ENCODE measurements at places on chromosomes 12 and 14.

DNA sequence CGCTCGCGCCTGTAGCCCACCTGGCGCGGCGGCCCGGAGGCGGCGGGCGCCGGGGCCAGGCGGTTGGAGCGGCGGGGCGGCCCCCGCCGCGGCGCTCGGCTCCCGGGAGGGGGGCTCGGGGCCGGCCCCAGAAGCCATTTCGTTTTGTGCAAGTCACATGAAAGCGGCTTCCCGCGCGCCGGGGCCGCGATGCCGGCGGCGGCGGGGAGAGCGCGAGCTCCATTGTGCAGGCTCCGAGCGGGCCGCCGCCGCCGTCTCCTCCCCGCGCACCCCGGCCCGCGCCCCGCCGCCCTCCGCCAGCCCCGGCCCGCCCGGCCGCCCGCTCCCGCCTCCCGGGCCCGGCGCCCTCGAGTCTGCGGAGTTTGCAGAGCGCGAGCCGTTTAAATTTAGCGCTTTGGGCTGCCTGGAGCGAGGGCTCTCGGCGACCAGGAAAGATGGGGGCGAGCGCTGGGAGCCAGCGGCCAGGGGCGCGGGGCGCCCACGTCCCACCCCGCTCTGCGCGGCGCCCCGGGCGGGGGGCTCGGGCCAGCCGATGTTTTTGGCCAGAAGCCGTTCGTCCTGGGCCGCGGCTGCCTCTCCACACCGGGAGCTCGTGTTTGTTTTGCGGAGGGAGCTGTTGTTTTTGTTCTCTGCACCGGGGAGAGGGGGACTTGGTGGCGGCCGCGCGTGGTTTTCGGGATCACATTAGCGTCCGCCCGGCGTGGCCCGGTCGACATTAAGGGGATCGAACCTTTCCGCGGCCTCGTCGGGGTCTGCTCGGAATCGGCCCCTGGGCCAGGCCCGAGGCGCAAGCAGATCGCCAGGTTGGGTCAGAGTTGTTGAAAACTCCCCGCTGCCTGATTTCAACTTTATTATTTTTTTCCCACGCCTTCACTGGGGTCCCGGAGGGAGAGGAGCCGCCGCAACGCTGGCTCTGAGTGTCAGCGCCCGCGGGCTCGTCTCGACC is 982 bp downstream of the BCL7A start:
- DNase-seq = peak; percentile 53

- no peak for DNase-seq
These were observed 38.0 kb upstream of the RAP1B start for GRCh38 chr12:68572661-68573060.

DNA sequence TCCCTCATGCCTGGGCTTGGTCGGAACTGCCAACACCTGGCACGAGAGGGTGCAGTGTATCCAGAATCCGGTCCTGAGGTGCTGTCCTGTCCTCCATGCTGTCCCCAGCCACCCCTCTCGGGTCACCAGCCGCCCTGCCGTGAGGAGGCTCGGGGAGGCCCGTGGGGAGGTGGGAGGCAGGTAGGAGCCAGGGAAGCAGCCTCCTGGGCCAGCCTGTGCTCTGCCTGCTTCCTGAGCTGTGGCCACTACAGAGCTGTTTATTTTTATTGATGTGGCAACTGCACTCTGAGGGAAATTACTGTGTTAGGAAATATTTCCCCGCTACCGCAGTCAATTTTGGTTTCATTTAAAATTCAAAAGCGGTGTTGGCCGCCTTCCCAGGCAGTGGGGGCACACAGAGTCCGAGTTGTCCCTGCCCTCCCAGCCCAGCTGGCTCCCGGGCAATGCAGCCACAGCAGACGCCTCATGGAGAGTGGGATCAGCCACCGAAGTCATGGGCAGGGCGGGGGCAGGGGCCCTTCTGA is 18.3 kb downstream of the NOC4L start:
- no peak for DNase-seq

DNA sequence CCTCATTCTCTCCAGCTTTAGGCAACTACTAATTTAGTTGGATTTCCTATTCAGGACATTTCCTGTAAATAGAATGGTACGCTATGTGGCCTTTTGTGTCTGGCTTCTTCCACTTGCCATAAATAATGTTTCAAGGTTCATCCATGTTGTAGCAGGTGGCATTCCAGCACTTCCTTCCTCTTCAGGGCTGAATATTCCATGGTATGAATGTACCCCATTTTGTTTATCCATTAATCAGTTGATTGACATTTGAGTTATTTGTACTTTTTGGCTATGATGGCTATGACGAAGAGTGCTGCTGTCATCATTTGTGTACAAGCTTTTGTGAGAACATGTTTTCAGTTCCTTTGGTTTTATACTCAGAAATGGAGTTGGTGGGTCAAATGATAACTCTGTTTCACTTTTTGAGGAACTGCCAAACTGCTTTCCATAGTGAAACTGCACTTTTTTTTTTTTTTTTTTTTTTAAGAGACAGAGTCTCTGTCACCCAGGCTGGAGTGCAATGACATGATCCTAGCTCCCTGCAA is 6.5 kb upstream of the CDK2AP1 start:
- DNase-seq = no peak

- DNase-seq = no peak
These were observed 3.5 kb downstream of the SLC7A7 start for GRCh38 chr14:22811722-22812121.

DNA sequence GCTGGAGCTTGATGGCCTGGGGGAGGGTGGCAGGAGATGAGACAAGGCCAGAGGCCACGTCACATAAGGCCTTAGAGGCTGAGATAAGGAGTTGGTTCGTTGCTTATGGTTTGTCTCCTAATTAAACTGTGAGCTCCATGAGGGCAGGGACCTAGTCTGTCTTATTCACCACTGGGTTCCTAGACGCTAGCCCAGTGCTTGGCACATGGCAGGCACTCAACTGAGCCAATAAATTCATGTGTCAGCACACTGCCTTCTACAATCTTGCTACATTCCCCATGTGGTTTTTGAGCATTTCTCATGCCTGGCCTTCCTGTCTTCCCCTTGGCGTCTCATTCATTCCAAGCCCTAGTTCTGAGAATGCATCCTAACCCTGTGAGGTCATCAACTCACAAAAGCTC is 92.5 kb upstream of the MED13L start:
- DNase-seq = no peak

DNA sequence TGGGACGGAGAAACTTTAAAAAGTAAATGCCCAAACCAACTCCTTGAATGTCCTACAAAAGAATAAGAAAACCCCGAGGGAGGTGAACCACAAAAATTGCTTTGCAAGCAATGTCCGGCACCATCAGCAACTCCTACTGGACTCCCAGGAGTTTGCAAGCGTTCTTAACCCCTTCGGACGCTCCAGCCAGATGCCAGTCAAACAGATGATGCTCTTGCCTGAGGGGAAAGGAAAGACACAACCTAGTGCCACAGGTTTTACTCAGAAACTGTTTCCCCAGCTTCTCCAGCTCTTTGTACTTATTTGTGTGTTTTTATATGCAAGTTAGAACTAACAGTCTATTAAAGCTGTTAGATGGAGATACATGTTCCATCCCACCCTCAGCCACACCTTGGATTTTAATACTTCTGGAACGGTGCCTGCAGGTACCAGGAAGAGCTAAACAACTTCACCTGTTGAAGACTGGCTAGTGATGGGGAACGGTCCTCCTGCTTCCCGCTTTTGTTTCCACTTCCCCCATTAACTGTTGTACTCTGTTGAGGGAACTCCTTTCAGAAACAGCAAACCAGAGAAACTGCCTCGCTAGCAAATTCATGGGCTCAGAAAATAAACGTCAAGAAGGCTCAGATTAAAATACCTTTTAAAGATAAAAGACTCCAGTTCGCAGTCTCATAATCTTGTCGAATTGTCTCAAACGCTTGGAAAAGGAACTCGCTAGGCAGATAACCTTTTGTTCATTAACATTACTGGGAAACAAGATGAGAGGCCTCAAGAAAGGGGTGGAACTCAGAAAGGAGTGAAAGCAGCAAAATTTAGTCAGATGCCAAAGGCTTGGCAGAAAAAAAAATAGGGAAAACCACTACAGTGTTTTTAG is 1.1 kb upstream of the FERMT2 start:
- DNase-seq = no peak

DNA sequence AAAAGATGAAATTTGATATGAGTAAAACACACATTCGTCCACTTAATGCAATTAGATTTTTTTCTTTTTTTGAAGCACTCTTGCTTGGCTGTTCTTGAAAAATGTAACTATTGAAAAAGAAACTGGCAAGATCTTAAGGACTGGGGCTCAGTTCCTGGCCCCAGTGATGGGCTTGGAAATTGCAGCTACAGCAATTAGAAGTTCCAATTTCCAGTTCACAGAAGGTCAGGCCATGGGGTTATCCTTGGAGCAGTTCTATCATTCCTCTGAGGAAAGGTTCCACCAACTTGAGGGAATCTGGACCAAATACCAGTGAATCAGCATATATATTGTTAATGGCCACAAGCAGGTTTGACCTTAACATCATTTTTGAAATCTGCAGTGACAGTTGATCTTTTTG is 18.9 kb downstream of the IGF1 start:
- DNase-seq = no peak

GRCh38 chr12:29882846-29883245 is 99.1 kb upstream of the TMTC1 start:
- no peak for DNase-seq

GRCh38 chr12:53048033-53048779 is 1.7 kb upstream of the TNS2 start:
- no peak for DNase-seq

- no peak for DNase-seq
These were observed 15.5 kb upstream of the KLC1 start for GRCh38 chr14:103613517-103613916.

DNA sequence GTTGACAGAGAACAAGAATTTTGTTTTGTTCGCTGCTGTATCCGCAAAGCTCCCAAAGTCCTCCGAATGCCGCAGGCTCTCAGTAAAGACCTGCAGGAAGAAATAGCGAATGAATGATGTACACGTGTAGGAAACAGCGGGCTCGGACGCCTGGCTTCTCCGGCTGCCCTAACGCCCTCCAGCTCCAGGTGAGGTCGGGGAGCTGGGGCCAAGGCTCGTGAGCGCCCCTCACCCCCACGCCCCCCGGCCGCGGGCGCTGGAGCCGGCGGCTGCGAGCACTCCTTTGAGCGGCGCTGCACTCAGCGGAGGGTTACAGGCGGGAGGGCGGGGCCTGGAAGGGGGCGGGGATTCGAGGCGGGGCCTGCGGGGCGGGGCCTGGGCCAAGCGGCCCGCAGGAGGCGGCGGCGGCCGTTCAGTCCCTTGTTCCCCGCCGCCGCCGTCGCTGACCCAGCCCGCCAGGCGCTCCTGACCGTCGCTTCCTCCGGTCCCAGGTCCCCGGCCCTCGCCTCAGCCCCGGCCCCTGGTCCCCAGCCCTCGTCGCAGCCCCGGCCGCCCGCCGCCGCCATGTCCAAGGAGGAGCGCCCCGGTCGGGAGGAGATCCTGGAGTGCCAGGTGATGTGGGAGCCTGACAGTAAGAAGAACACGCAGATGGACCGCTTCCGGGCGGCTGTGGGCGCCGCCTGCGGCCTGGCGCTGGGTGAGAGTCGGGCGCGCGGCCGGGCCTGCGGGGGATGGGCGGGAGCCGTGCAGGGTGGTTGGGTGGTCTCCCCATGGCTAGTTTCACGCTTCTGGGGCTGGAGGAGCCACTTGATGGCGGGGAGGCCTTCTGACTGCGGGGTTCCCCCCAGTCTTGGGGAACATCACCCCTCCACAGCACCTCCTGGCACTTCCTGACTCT is at the start of gene AACS:
Gene AACS (plus strand): TSS at position 415 of the 898 bp plus-strand sequence. CDS start 150 bp downstream, at position 565.
- DNase-seq = peak; percentile 81

GRCh38 chr14:61128382-61129167 is 147.5 kb downstream of the SLC38A6 start:
- no peak for DNase-seq

DNA sequence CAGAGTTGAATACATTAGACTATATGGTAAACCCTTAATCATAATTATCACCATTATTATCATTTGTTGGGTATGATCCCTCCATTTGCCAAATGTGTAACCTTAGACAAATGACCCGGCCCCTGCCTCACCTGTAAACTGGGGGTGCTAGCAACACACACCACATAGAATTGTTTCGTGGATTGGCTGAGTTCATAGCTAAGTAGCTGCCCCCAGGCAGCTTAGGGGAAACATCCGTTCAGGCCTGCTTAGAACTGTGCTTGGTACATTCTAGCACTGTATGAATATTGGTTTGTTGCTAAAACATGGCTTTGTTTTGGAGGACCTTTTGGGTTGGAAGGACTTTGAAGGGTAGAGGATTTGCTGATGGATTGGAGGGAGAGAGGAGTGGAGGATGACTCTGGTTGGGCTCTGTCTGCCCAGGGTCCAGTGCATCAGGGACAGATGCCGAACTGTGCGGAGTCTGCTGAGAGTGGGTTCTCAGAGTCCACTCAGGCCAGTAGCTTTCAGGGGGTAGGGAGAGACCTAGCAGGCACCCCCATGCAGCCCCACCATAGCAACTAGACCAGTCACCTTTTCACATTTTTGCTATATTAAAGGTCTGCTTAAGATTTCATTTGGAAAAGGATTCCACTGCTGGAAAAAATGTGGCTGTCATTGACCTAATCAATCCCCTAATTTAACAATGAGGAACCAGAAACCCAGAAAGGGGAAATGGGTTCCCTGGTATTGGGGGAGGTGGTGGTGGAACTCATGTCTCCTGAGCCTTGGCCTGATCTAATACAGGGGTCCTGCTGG is 2.2 kb downstream of the RIN3 start:
- no peak for DNase-seq

DNA sequence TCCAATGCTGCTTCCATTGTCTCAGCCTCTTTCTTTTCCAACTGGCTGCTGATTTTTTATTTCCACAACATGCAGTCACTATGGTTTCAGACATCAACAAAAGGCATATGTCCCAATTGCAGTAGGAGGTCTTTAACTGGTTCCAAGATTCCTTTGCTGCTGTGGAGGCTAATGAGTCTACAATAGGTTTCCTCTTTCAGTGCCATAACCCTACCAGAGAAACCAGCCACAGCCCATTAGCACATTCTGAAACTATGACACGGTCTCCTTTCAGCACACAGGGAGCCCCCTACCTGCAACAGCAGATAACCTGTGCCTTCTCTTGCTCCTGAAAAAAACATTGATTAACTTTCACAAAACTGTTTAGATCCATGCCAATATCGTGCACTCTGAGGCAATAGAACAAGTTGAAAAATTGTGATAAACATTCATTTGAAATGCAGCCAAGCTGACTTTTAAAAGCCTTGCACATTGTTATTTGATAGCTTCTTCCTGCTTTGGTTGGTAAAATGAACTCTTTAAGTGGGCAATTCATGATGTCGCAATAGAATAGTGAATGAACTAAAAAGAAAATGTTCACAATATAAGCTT is 32.4 kb downstream of the PLEKHG7 start:
- no peak for DNase-seq

DNA sequence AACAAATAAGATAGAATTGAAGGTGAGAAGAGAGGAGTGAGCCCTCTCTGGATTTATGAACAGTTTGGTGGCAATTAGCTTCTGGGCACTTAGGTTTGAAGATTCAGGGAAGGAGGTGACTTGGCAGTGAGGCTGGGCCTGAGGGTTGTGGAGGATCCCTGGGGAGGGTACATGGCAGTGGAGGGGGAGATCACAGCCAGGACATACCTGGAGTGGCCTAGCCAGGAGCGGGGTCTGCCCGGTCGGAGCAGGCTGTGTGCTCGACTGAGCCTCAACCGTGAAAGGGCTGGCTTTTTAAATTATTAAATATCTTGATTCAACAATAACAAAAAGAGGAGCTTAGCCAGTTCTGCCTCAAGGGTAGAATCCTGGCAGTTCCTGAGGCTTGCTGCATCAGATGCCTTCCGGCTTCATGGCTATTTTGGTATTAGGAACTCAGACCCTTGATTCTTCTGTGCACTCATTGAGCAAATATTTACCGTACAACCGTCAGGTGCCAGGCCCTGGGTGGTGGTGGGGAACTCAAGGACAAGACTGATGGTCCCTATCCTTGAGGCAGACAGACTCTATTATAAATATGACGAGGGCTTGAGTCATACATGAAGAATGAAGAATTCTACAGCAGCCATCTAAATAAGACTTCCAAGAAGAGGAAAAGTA is 73.4 kb downstream of the SPTB start:
- DNase-seq = no peak

GRCh38 chr12:66739940-66740651 is 61.2 kb upstream of the GRIP1 start:
- no peak for DNase-seq
